ENCODE measurements at places on chromosomes 1 and 21. TPM values are rescaled to one million over a fixed set of nuclear protein-coding genes. Genes with fewer than 3 reads are reported as not detected.

Gene TTLL10
- not detected for polyA plus RNA-seq

DNA sequence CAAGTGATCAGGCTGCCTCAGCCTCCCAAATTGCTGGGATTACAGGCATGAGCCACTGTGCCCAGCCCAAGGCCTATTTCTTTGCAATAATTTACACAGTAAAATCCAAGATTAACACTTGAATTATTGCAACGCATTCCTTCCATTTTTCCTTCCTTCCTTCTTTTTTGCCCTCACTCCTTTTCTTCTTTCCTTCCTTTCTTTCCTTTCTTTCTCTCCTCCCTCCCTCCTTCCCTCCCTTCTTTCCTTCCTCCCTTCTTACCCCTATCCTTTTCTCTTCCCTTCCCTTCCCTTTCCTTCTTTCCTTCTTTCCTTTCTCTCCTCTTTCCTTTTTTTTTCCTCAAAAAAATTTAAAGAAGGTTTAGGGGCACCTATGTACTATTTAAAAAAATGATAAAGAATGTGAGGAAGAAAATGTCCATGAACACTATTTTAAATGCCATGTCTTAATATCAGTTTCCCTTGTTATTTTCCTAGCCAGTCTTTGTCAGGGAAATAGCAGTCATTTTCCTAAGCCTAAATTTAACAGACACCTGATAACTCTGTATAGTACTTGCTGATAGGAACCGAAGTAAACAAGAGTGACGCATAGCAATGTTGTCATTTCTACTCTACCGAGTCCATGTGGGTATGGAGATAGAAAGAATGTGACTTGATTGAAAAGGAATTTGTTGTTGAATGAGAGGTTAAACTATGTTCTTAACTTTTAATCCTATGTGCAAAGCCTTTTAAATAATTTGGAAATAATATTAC lies 79.8 kb upstream of the HMCN1 start:
- DNase-seq = no peak

DNA sequence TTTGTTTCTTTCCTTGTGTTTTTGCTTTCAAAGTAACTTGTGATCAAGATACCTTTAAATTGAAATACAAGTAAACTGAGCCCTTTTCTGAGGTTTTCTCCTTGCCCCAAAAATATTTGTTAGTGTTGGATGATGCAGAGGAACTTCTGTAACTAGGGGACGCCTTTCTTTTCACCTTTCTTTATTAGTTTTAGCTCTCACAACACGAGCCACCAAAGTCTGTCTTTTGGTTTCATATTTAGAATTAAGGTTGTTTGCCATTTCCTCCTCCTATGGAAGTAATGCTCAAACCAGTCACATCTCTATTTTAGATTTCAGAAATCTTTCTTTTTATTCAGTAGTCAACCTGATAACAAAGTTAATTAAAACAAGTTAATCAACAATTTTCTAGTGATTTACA lies 120.8 kb downstream of the ZP4 start:
- DNase-seq = no peak

- DNase-seq = no peak
Observed at GRCh38 chr1:43861988-43862735, 71.4 kb upstream of the ARTN start.

- no peak for DNase-seq
Observed at GRCh38 chr1:212664409-212665199, 35.0 kb downstream of the BATF3 start.

- DNase-seq = no peak
Observed at GRCh38 chr1:54615531-54616279, 7.6 kb downstream of the FAM151A start.

- no peak for DNase-seq
Observed at GRCh38 chr1:233375653-233376052, 48.1 kb downstream of the MAP3K21 start.

DNA sequence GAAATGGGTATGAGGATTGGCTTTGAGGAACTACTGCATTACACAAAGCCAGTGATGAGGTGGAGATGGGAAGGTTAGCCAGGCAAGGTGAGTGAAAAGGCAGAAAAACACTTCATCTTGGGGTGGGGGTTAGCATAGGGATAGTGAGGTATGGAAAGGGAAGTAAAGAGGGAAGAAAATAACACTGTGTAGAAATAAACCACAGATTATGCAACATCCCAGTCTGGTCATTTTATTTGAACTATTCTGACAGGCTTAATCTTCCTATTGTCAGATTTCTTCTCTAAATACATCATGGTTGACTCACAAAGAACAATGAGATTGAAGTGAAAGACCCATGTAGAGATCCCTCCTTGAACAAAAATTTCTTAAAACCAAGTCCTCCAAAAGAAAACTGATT lies 640.2 kb downstream of the PTPRC start:
- DNase-seq = no peak

- DNase-seq = peak; percentile 95
Observed at GRCh38 chr1:10975567-10976326, 36.7 kb upstream of the TARDBP start.

DNA sequence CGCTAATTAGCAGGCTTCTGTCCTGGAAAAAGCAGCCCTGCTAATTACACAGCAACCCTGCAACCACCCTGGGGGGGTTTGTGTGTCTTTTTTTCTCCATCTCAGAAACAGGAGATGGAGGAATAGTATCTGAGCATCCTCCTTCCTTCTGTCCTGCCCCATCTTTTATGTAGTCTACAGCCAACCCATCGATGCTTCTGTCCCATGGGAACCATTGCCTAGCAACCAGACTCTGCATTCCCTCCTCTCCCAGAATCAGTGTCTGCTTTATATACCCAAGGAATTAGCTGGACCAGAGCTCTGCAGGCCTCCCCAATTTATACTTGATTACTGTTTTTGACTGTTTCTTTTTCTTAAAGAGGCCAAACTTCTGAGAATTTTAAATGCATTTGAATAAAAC lies 35.1 kb downstream of the LRRC38 start:
- DNase-seq = no peak

GRCh38 chr1:95005584-95005983 lies 67.2 kb downstream of the ALG14 start:
- no peak for DNase-seq

DNA sequence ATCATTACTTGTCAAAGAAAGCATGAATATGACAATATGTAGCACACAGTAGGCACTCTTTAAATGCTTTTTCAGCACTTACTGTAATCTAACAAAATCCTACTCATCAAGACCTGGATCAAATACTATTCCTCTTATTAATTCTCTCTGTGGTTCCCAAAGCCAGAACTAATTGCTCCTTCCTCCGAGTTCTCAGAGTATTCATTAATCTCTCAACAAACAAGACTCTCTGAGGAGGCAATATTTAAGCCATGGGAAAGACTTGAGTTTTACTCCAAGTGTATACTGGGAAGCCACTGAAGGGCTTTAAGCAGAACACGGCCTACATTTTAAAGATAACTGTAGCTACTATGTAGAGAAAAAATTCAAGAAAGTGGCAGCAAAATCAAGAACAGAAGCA lies 79.7 kb downstream of the ENAH start:
- DNase-seq = no peak

DNA sequence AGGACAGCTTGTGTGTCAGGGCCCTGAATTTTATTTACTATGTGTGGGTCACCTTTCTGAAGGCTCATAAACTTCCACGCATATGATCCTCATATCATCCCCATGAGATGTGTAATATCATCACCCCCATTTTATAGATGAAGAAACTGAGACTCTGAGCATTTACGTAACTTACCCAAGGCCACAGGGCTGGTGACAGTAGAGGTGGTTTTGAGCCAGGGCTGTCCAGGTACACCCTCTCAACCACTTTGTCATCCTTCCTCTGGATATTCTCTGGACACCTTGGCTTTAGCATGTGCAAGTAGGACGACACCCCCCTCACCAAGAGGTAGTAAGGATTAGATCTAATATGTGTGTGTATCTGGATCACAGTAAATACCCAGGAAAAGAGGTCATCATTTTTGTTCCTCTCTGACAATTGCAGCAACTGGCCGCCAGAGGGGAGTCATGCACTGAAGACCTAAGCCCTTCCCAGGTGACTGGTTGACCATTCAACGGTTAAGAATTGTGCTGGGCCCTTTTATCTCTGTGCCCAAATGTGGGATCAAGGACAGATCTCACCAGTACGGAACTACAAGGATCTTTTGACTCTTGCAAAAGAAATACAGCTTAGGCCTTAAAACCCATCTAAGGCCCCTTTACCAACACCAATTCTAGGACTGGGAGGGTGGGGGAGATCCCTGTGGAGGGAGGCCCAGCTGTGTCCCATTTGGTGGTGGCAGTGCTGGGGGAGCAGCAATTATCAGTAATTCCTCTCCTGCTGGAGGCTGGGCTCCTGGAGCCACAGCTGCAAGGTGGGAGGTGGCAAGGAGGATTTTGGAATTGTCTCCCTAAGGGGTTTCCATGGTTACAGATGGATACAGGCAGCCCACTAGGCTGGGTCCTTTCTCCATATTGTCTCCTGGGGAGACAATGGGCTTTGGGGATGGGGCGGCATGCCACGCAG lies 13.7 kb upstream of the E2F2 start:
- no peak for DNase-seq
